ENCODE measurements at places on chromosomes 3 and 15. TPM values are rescaled to one million over a fixed set of nuclear protein-coding genes. Genes with fewer than 3 reads are reported as not detected.

SLCO2A1 gene
- not detected for total RNA-seq

HCLS1 gene
- total RNA-seq = 234 TPM

PLA2G4E gene
- total RNA-seq = not detected

ZWILCH gene
- total RNA-seq = 33.0 TPM

DNA sequence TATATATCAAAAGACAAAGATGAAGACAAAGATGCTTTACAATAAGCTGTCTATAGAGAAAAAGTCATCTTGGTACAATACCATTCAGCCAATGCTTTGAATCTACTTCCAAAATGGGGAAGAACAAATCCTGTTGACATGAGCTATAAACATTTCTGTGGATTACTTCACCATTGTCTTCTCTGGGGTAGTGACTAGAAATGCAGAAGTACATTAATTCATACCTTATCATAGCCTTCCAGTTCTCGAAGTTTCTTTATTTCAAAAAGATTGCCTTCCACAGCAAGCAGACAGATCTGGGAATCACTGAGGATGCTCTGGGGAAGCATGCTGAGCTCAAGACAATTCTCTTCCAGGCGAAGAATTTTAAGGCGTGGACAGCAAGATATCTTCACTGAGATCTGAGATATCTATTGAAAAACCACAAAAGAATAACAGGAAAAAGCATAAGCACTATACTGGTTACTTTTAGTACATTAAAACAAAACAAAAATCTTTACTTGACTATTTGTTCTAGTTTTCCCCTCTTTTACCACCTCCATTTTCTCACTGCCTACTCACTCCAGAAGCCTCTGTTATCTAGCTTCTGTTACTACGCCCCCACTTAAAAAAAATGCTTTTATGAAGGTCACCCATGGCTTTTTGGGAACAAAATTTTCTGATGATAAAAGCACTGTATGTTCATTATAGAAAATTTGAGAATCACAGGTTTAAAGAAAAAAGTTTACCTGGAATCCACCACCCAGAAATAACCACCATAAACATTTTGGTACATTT lies 3.6 kb downstream of the LRRC57 start:
- H3K27ac ChIP-seq = peak overlapping the region; percentile 84
- no peak overlapping the region for H3K4me3 ChIP-seq
- H3K36me3 ChIP-seq = peaks cover 48% of the 10 kb centered on the region
- H3K27me3 ChIP-seq = no peaks in the 10 kb centered on the region
- no peak for DNase-seq
- peaks cover 34% of the 10 kb centered on the region for H3K4me1 ChIP-seq

DNA sequence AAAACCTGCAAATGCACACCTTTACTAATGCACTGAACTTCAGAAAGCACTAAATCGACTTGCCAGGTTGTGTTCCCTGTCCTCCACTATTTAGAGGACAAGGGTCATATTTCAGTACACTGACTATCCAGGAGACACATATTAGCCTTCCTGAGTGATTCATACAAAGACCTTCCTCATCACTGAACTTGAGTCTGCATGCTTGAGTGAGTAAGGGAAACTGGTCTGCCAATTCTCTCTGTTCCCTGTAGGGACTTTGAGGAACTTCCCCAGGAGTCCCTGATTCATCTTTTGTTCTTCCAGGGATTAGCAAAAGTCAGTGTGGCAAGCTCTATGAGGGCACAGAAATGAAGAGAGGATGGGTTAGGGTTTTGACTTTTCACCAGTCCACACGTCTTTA lies 565.9 kb downstream of the PDCD6IP start:
- H3K4me3 ChIP-seq = no peak overlapping the region
- H3K36me3 ChIP-seq = no peaks in the 10 kb centered on the region
- no peak overlapping the region for H3K27ac ChIP-seq

DNA sequence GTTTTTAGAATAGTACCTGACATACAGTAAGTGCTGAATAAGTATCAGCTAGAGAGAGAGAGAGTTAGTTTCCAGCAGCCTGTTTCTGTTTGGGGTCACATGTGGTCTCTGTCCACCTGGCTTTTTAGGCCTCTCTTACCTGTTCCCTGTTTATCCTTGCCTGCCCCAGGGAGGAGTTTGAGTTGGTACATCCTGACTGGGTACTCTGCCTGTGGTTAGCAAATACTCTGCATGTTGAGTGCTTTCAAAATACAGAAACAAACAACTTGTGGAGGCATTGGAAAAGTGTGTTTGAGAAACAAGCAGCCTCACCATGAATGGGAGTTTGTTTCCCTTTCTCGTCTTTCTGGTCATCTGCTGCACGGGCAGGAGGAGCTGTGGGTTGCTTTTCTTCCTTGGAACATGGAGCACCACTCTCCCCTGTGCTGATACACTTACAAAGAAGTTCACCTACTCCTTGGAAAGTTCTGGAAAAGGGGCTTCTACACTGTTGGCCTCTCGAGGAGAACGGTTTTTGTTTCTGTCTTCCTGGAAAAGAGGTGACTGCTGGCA lies 166.1 kb downstream of the PGPEP1L start:
- H3K27ac ChIP-seq = no peak overlapping the region
- H3K27me3 ChIP-seq = no peaks in the 10 kb centered on the region
- peaks cover 5% of the 10 kb centered on the region for H3K4me1 ChIP-seq
- no peak overlapping the region for H3K4me3 ChIP-seq

DNA sequence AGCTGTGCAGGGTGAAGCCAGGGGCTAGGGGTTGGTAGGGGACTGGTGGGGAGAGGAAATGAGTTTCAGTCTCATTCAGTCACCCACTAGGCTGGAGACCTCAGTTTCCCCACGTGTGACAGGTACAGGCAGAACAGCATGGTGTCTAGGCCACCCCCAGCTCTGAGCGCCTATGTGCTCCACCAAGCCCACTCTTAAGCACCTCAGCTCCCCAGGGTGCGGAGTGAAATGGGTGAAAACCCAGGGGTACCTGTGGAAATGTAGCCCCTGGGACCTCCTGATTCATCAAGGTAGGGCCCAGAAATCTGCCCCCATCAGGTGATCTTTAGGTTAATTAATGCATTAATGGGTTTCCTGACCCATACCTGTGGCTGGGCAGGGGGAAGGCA lies 3.7 kb downstream of the ATP2B2 start:
- H3K27ac ChIP-seq = no peak overlapping the region
- no peaks in the 10 kb centered on the region for H3K36me3 ChIP-seq
- no peaks in the 10 kb centered on the region for H3K4me1 ChIP-seq
